GM12878 (cell line): ENCODE measurements at places on chromosomes 5 and 9. TPM values are rescaled to one million over a fixed set of nuclear protein-coding genes. Genes with fewer than 3 reads are reported as not detected.

- no peaks in the 10 kb centered on the region for H3K27me3 ChIP-seq
- no peak overlapping the region for H3K27ac ChIP-seq
- no peak overlapping the region for H3K4me3 ChIP-seq
Measured at GRCh38 chr5:15446552-15446951, 53.4 kb upstream of the FBXL7 start.

- peaks cover 18% of the 10 kb centered on the region for H3K36me3 ChIP-seq
- no peak overlapping the region for H3K4me3 ChIP-seq
- no peak overlapping the region for H3K27ac ChIP-seq
- no peaks in the 10 kb centered on the region for H3K27me3 ChIP-seq
- DNase-seq, result no peak
- H3K4me1 ChIP-seq, result peaks cover 3% of the 10 kb centered on the region; the same call in 1 of the 2 replicates
Measured at GRCh38 chr5:88847420-88847819, 35.6 kb downstream of the MEF2C start.

DNA sequence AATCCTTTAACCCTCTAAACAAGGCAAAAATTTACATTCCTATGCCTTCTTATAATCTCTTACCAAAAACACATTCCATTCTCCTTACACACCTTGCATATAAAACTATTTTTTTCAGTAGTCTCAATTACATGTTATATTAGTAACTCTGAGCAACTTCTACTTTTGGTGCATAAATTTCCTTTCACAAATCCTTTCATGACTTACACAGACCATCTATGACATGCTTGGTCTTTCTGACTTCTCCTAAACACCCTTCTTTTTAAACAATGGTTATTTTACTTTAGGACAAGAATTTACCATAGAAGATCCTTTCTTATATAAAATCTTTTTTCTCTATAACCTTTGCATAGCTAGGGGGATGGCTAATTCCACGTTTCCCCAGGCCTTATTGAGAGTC is 208.0 kb upstream of the ARRDC3 start:
- H3K4me1 ChIP-seq, result no peaks in the 10 kb centered on the region
- no peak overlapping the region for H3K4me3 ChIP-seq
- no peak for DNase-seq
- no peak overlapping the region for H3K27ac ChIP-seq
- H3K36me3 ChIP-seq, result no peaks in the 10 kb centered on the region
- no peaks in the 10 kb centered on the region for H3K27me3 ChIP-seq

GRCh38 chr9:120942186-120943001 is 15.8 kb upstream of the TRAF1 start:
- no peak overlapping the region for H3K4me3 ChIP-seq
- no peak overlapping the region for H3K27ac ChIP-seq
- DNase-seq, result no peak
- no peaks in the 10 kb centered on the region for H3K36me3 ChIP-seq

GRCh38 chr5:148788636-148789035 is 37.8 kb upstream of the ADRB2 start:
- DNase-seq, result no peak
- H3K36me3 ChIP-seq, result no peaks in the 10 kb centered on the region
- H3K4me3 ChIP-seq, result no peak overlapping the region

The PTRH1 gene
- polyA plus RNA-seq, result 38.2 and 38.4 TPM in 2 replicates

The ZBED3 gene
- polyA plus RNA-seq, result 1.4 and 2.9 TPM in 2 replicates

The RNF44 gene
- polyA plus RNA-seq, result 6.4 and 7.1 TPM in 2 replicates

The LRRC19 gene
- 0.10 and 0.20 TPM in 2 replicates for polyA plus RNA-seq
